ENCODE measurements at places on chromosomes 12 and 14.
A peak's percentile ranks its signal among the peaks of the same experiment; 100 is the strongest.

- DNase-seq, result peak; percentile 15
Measured at GRCh38 chr14:68779761-68780323, 13.0 kb downstream of the ZFP36L1 start.

DNA sequence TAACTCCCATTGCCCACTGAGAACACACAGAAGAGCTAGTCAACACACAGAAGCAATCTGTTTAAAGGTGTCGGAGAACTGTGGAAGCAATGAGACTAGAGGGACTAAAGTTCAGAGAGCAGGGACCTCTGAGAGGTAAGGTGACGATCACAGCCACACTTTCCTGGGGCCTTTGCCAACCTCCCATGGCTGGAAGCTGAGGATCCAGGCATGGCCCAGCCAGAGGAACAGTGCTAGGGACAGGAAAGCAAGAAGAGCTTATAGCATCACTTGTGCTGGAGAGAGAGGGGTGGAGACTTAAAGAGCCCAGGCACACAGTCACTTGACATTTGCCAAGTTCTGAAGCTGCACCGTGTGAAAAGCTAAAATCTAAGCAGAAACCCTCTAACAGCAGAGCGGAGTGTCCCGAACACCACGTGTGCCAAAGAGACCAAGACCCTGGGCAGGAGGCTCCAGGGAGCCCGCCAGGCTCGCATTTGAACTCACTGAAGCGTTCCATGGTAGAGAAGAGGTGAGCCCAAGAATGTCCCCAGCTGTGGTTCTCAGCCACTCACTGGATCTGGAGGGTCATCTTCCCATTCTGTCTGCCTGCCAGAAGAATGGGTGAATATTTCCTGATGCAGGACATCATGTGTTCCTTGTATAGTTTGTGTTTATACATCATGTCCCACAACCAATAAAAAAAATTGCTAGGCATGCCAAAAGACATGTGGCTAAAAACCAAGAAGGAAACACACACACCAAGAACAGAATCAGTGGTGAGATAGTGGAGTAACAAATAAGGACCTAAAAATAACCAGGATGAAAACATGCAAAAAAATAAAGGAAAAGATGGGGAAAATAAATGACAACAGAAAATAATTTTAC lies 174.0 kb upstream of the C14orf180 start:
- DNase-seq, result no peak

GRCh38 chr12:121444842-121445202 lies 44.9 kb downstream of the RNF34 start:
- no peak for DNase-seq

GRCh38 chr14:95915330-95915729 lies 38.7 kb downstream of the TUNAR start:
- no peak for DNase-seq

DNA sequence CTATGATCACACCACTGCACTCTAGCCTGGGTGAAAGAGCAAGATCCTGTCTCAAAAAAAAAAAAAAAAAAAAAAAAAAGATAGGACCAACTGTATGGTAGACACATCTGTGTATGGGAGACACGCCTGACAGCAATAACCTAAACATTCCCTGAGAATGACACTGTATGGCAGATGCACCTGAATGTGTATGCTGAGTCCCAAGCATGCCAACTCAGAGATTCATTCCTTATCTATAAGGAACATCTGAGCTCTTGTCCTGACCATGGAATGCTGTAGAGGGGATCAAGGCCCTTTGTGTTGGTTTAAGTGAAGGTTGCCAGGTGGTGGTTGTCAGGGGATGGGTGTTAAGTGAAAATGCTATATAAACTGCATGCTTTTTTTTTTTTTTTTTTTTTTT lies 19.2 kb upstream of the LGALS3 start:
- no peak for DNase-seq

- no peak for DNase-seq
Measured at GRCh38 chr14:90429754-90430153, 32.9 kb downstream of the CALM1 start.

- DNase-seq, result no peak
Measured at GRCh38 chr14:92185559-92185958, 63.8 kb downstream of the CPSF2 start.

DNA sequence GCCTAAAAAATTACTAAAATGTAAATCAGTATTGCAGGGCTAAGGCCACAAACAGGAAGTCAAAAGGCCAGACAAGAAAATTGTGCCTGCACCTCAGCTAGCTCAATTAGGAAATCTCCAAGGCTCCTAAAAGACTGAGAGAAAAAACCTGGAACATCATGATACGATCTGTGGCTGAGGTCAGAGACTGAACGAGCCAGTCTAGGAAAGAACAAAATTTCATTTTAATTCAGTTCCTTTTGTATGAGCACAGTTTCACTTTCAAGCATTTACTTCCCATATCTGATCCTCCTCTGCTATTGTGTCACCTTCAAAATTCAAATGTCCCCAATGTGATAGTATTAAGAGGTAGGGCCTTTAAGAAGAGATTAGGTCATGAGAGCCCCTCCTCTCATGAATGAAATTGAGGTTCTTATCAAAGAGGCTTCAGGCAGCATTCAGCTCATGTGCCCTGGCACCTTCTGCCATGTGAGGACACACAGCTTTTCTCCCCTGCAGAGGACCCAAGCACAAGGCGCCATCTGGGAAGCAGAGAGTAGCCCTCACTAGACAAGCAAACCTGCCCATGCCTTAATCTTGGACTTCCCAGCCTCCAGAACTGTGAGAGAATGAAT lies 14.8 kb downstream of the PRKAB1 start:
- no peak for DNase-seq
